ENCODE measurements at places on chromosomes 3 and 15. TPM values are rescaled to one million over a fixed set of nuclear protein-coding genes. Genes with fewer than 3 reads are reported as not detected.

GRCh38 chr3:4772171-4772804, 206.9 kb upstream of the BHLHE40 start:
- H3K27ac ChIP-seq: peak overlapping the region; percentile 85
- H3K4me3 ChIP-seq: no peak overlapping the region
- H3K36me3 ChIP-seq: no peaks in the 10 kb centered on the region
- H3K4me1 ChIP-seq: no peaks in the 10 kb centered on the region
- DNase-seq: no peak
- H3K27me3 ChIP-seq: no peaks in the 10 kb centered on the region

- H3K27ac ChIP-seq: no peak overlapping the region
- no peak overlapping the region for H3K4me3 ChIP-seq
- no peaks in the 10 kb centered on the region for H3K4me1 ChIP-seq
- no peaks in the 10 kb centered on the region for H3K36me3 ChIP-seq
Measured at GRCh38 chr3:188330138-188330537, 176.2 kb downstream of the LPP start.

GRCh38 chr3:13148561-13149329, 75.5 kb upstream of the IQSEC1 start:
- H3K27me3 ChIP-seq: no peaks in the 10 kb centered on the region
- H3K36me3 ChIP-seq: no peaks in the 10 kb centered on the region
- no peak overlapping the region for H3K4me3 ChIP-seq
- H3K27ac ChIP-seq: no peak overlapping the region
- DNase-seq: no peak

- H3K4me3 ChIP-seq: no peak overlapping the region
- H3K27ac ChIP-seq: no peak overlapping the region
- no peaks in the 10 kb centered on the region for H3K36me3 ChIP-seq
- H3K4me1 ChIP-seq: no peaks in the 10 kb centered on the region
- DNase-seq: no peak
- H3K27me3 ChIP-seq: no peaks in the 10 kb centered on the region
Measured at GRCh38 chr15:25508369-25509002, 69.7 kb upstream of the UBE3A start.

DNA sequence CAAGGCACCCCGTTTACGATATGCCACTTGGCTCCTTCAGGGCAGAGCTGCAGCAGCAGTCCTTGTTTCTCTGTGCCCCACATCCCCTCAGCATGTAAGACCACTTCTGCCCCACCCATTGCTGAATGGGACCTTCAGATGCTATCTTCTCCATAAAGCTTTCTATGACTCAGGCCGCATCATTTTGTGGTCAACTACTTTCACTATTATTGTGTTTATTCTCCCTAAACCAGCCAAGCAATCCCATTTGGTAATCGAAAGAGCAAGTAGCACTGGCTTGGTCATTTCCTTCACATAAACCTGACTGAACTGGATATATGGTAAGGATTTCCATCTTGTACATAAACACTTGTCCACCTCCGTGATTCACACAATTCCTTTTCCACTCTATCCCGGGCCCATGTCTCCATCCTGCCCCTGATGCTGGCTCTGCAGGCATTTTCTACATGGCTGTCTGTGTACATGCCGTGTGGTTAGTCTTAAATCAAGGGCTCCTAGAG, 25.7 kb downstream of the LIPC start:
- H3K4me1 ChIP-seq: no peaks in the 10 kb centered on the region
- no peak overlapping the region for H3K4me3 ChIP-seq
- no peaks in the 10 kb centered on the region for H3K36me3 ChIP-seq
- H3K27ac ChIP-seq: no peak overlapping the region
- H3K27me3 ChIP-seq: no peaks in the 10 kb centered on the region

DNA sequence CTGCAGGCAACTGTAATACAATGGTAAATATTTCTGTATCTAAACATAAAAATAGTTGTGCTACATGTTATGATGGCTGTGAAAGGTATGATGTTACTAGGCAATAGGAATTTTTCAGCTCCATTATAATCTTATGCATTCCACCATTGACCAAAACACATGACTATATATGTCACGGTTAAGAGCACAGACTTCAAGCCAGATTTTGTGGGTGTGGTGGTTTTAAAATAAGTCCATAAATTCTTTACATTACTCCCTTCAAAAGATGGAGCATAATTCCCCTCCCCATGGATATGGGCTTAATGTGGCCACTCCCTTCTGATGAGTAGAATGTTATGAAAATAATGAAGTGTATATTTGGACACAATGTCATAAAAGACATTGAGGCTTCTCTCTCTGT, 88.4 kb upstream of the TBC1D5 start:
- H3K4me1 ChIP-seq: no peaks in the 10 kb centered on the region
- no peak overlapping the region for H3K27ac ChIP-seq
- no peak overlapping the region for H3K4me3 ChIP-seq
- no peak for DNase-seq
- no peaks in the 10 kb centered on the region for H3K36me3 ChIP-seq

- no peaks in the 10 kb centered on the region for H3K4me1 ChIP-seq
- no peaks in the 10 kb centered on the region for H3K27me3 ChIP-seq
- no peaks in the 10 kb centered on the region for H3K36me3 ChIP-seq
- no peak overlapping the region for H3K27ac ChIP-seq
- H3K4me3 ChIP-seq: no peak overlapping the region
Measured at GRCh38 chr15:99002226-99002625, 5.4 kb downstream of the PGPEP1L start.

DNA sequence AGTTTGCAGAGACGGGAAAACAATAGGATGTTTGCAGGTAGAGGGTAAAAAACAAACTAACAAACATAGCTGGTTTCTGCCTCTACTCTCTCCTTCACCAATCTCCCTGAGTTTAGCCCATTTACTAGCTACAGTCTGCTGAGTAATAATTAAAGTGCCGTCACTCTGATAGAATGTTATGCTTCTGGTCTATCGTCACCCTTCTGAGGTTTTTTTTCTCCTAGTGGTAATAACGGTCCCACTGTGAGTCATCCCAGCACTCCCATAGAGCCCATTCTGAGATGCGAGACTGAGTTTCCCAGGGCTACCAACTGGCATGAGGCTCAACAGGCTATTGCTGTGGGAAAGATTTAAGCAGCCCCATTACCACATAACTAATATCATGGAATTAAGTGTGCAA, 56.4 kb downstream of the PLAAT1 start:
- no peak for DNase-seq
- H3K27me3 ChIP-seq: no peaks in the 10 kb centered on the region
- H3K4me3 ChIP-seq: no peak overlapping the region
- no peaks in the 10 kb centered on the region for H3K36me3 ChIP-seq
- H3K4me1 ChIP-seq: no peaks in the 10 kb centered on the region

GRCh38 chr3:7728566-7729519, 772.8 kb upstream of the LMCD1 start:
- H3K4me1 ChIP-seq: no peaks in the 10 kb centered on the region
- H3K36me3 ChIP-seq: no peaks in the 10 kb centered on the region
- H3K27me3 ChIP-seq: no peaks in the 10 kb centered on the region
- no peak overlapping the region for H3K27ac ChIP-seq

DNA sequence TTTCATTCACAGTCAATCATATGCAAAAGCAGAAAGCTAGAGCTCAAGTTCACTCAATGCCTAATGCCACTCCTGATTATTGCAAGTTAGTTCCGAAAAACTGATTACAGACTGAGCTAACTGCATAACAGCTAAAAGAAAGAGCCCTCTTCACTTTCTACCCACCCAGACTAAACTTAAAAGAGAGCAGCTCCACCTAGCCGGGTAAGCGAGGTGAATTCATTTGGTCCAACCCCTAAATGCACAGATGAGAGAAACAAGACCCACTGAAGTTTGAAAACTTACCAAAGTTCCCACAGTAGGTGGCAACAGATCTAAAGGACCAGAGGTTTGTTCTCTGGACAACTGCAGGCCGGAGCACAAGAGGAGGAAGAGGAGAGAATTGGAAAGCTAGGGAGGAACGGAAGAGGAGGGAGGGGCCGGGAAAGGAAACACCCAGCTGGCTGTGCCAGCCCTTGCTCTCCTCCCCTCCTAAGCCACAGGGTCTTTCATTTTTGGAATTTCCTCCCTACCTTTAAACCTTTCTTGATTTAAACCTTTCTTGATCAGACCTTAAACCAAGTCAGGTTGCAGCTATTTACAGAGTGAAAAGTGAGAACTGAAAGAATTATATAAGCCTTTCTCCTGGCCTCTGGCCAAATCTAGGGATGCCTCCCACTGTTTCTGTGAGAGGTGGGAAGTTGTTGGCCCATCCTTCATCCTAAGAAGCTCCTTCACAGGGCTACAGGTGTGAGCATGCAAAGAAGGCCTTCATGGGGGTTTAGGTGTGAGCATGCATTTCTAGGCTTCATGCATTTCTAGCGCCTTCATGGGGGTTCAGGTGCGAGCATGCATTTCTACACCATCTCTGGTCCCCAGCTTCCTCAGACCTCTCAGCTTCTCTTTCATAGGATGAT, 114.7 kb upstream of the LMOD3 start:
- H3K27me3 ChIP-seq: no peaks in the 10 kb centered on the region
- no peak overlapping the region for H3K27ac ChIP-seq
- DNase-seq: no peak
- H3K4me3 ChIP-seq: no peak overlapping the region

DNA sequence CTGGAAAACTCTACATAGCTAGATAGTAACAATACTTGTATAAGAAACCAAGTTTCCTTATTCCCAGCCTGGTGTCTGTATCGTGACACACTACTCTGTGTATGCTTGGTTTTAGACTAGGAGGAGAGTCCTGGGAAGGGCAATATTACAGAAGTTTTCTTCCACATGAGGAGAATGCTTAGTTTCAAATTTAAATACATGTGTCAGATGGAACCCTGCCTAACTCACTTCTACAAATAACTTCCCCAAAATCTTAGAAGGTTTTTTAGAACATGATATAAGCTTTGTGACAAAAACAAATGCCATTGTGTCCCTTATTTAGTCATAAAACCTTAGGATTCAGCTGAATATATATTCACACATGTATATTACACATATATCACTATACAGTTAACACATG, 7.2 kb upstream of the IL20RB start:
- peaks cover 12% of the 10 kb centered on the region for H3K4me1 ChIP-seq
- no peaks in the 10 kb centered on the region for H3K27me3 ChIP-seq
- H3K27ac ChIP-seq: no peak overlapping the region
- DNase-seq: no peak

- H3K36me3 ChIP-seq: no peaks in the 10 kb centered on the region
- no peaks in the 10 kb centered on the region for H3K27me3 ChIP-seq
- H3K4me3 ChIP-seq: no peak overlapping the region
- no peak overlapping the region for H3K27ac ChIP-seq
Measured at GRCh38 chr3:165624761-165625160, 212.5 kb downstream of the BCHE start.

GRCh38 chr15:72866182-72866581, 82.6 kb upstream of the ADPGK start:
- no peak for DNase-seq
- H3K36me3 ChIP-seq: no peaks in the 10 kb centered on the region
- no peaks in the 10 kb centered on the region for H3K4me1 ChIP-seq

DNA sequence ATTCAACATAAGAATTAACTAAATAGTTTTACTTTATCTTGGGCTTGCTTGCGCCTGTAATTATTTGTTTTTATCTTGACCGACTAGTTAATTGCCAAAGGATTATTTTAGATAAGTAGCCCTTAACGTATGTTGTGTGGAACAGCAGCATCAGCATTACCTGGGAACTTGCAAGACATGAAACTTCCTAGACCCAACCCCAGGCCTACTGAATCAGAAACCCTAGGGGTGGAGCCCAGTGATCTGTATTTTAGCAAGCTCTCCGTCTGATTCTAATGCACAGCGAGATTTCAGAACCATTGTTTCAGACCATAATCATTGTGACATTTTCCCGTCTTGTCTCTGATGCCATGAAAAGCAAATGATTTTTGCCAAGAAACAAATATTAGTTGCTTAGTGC, 31.1 kb downstream of the FILIP1L start:
- no peak overlapping the region for H3K4me3 ChIP-seq
- H3K27ac ChIP-seq: peak overlapping the region; percentile 48
- H3K4me1 ChIP-seq: no peaks in the 10 kb centered on the region
- no peak for DNase-seq
- H3K27me3 ChIP-seq: no peaks in the 10 kb centered on the region
- H3K36me3 ChIP-seq: no peaks in the 10 kb centered on the region

NXPE3 gene
- total RNA-seq: 3.9 TPM

CP gene
- 27.2 TPM for total RNA-seq

SPATA12 gene
- not detected for total RNA-seq

MYZAP gene
- 19.3 TPM for total RNA-seq
